ENCODE measurements at places on chromosomes 6 and 20.
A peak's percentile ranks its signal among the peaks of the same experiment; 100 is the strongest.

- DNase-seq: peak; percentile 45
Observed at GRCh38 chr20:62201173-62202082, 18.6 kb downstream of the MTG2 start.

- DNase-seq: peak; percentile 21
Observed at GRCh38 chr6:111265842-111266241, 178.5 kb downstream of the SLC16A10 start.

DNA sequence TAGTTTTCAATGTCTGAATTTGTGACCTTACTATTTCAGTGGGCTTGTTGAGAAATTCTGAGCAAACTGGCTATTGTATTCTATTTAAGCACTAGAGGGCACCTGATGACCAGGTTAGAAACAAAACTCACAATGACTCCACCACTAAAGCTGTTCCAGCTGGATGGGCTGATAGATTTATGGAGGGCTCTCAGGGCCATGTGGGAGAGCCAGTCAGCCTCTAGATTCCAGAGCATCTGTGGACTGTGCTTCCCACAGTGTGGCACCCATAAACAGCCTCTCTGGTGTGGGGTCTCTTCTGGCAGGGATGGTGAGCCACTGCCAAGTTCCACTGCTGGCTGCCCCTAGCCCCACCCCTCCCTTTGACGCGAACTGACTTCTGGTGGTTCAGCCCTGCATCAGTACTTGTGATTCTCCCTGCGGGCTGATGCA, 29.2 kb downstream of the C6orf58 start:
- DNase-seq: peak; percentile 44

GRCh38 chr6:37218061-37218460, 39.5 kb upstream of the TBC1D22B start:
- no peak for DNase-seq

DNA sequence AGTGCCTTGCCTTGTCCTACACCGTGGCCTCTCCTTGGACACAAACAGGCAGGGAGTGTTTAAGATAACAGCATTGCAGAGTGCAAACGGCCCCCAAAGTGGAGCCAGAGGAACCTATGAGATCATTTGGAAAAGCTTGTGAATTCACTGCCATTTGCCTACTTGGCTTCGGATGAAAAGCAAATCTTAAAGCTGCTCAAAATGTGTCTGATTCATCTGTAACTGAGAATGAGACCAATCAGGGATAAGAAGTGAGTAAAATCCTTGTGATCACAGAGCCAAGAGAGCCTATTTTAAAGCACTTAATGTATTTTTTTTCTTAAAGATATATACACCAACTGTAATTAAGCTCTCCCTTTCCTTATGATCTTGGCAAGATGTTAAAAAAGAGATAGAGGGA, 65.7 kb upstream of the BACH2 start:
- no peak for DNase-seq

- no peak for DNase-seq
Observed at GRCh38 chr6:159713984-159714383, 13.3 kb upstream of the WTAP start.

DNA sequence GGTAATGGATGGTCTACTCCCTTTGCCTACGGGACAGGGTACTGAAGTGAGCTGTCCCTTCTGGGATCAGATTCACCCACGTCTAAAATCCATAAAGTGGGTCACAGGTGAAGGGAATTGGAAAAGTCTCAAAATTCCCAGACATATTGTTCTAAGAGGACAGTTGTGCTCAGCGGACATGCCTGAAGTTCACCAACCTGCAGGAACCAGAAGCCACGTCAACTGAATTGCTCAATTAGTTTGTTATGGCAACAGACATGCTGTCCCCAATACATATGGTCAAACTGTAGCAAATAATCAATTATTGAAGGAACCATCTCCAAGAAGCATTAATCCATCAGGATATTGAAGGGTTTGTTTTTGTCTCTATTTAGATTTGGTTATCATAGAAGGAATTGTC, 190.2 kb downstream of the FRK start:
- no peak for DNase-seq

DNA sequence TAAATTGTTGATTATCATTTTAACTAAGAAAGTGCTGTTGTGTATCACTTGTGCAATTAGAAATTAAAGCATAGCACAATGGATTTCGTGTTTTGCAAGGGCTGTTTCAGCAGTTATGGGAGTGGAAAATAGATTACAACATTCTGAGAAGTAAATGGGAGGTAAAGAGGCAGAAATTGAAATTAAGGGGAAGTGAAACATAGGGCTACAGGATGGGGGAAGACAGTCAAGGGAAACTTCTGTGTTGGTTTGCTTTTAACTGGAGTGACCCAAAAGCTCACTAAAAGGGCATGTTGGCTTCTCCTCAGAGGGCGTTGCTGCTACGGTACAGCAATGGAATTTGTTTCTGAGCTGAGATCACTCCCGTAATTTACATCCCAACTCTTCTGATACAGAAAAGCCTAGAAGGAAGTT, 147.5 kb downstream of the BCAS1 start:
- no peak for DNase-seq

- DNase-seq: no peak
Observed at GRCh38 chr6:116012471-116012949, 48.2 kb downstream of the FRK start.

DNA sequence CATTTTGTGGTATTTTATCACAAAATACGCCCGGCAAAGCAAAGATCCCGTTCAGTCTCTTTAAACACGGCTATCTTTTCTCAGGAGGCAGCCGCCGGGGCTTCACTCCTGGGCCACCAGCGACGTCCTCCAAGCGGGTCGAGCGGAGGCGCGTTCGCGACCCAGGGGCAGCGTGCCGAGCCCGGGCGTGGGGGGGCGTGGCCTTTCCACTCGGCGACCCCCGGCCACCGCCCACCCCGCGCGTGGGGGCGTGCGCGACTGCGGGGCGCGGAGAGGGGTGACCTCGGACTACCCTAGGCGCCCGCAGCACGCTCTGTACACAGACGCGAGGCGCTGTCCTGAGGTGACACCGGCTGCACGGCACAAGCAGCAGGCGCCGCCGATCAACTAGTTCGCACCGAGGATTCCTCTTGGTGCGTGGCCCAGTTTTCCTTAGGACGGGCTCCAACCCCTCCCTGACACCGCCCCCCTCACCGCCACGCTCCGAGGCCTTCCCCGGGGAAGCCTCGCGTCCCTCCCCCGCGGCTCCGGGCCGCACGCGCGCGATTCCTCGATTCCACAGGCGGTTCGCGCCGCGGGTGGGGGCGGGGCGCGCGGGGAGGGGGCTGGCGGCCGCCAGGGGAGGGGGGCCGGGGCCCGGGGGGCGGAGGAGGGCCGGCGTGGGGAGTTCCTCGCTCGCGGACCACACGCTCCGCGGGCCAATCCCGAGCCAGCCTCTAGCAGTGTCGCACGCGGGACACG, 1.1 kb upstream of the JARID2 start:
- peak; percentile 73 for DNase-seq

GRCh38 chr6:16825784-16826183, 64.5 kb upstream of the ATXN1 start:
- no peak for DNase-seq

DNA sequence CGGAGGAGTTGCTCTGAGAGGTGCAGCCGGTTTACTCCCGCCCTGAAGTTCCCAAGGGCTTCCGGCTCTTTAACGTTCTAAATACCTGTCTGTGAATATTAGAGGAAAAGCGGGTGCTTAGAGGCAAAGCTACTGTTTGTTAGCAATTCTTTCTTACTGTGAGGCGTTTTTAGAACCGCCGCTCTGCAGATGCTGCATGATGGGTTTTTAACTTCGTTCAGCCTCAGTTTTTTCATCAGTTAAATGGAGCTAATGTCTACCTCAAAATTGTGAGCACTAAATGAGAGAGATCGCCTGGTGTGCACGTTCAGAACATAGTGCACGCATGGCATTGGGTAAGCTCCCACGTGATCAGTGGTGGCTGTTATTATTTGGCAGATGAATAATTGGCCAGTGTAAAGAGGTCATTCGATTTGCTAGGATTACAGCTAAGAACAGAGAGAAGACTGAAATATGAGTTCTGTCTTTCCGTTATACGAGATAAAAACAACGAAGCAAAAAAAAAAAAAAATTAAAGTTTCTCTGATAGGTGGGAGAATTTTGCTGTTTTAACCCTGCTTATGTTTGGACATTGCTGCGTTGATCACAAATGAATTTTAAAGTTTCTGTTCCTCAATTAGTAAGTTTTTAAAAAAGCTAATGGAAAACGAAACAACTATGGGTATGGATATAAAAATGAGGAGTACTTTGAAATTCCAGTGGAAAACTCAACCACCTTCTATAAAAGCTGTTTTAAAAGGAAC, 660 bp upstream of the TFB1M start:
- peak; percentile 78 for DNase-seq

DNA sequence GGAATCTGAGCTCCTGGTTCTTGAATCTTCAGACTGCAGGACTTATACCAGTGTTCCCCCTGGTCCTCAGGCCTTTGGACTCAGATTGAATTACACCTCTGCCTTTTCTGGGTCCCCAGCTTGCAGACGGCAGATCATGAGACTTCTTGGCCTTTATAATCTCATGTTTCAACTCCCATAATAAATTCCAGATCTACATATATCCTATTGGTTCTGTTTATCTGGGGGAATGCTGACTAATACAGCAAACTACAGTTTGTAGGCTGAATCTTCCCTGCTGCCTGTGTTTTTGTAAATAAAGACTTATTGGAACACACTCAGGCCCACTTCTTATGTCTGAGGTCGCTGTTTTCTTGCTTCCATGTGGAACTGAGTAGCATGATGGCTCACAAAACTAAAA, 184.7 kb downstream of the HDGFL1 start:
- no peak for DNase-seq

GRCh38 chr20:46709055-46709458, 392 bp upstream of the SLC2A10 start:
- no peak for DNase-seq

DNA sequence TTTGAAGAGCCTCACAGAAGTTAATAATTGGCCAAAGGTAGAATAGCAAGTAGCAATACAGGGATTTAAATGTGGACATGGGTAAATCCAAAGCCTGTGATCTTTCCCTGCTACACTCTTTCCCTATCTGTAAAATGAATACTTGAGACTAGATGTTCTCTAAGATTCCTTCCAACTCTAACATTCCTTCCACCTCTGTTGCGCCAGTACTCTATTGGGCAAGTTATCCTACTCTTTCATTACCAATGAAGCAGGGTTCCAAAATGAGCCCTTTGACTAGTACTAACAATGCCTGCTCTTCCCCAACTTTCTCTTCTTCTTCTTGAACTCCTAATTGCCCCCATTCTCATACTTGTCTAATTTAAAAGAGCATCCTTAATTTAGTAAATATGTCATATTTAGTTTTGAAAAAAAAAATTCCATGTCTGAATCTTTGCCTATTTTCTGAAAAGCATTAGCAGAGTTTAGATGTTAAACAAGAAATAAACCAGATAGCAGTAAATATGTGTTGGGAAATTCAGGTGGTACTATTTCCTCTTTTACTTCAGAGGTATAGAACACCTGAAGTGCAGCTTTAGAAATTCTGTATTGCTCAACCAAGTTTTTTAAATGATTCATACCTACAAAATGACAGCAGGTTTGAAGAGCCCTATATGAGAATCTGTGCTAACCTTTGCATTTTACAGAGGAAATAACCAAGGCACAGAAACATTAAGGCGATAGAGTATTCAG, 35.1 kb upstream of the RSPO3 start:
- DNase-seq: no peak

DNA sequence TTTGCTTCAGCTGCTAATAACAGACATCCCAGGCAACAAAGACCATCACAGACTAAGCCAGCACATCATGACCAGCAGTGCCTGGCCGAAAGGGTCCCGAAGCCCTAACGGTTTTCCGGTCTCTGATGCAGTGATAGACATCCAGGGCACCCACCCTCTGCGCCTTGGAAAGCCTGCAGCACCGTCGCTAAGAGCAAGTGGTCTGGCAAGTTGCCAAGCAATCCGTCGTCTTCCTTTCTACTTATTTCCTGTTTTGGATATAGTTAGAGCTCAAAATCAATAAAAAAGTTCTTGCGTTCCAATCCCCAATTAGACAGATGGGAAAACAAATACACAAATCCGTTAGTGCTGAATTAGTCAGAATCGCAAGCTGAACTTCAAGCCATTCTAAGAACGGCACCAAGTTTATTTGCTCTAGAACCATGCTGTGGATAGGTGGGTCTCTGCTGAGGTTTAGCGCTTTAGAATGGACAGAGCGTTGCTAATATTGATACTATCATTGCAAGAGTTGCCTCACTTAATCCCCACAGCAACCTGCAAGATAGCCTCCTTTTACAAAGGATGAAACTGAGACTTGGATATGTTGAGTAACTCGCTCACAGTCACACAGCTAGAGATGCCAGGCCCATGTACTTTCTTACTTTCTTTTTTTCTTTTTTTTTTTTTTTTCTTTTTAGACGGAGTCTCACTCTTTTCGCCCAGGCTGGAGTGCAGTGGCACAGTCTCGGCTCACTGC, 163.3 kb upstream of the SNX9 start:
- DNase-seq: peak; percentile 41

- DNase-seq: no peak
Observed at GRCh38 chr20:58142843-58143185, 85.6 kb downstream of the ANKRD60 start.

- no peak for DNase-seq
Observed at GRCh38 chr6:40816601-40817000, 222.4 kb downstream of the UNC5CL start.

- no peak for DNase-seq
Observed at GRCh38 chr6:938271-938905, 245.4 kb upstream of the EXOC2 start.

GRCh38 chr6:73169633-73170032, 55.7 kb downstream of the KHDC1L start:
- DNase-seq: no peak

DNA sequence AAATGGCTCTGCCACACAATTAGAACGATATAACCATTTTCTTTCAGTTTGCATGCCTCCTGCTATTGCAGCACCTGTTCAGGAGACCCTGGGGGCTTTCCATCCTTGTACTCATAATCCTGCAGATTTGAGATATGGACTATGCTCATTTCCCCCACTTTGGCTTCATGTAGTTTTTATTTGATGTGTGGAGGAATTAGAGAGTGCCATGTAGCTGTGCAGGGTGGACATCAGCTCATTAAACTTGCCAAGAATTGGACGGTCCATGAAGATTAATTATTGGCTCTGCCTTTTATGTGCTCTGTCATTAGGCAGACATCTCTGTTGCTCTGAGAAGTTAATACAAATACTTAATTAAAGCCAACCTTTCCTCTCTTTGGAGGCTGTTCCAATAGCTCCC, 66.2 kb upstream of the CD83 start:
- no peak for DNase-seq

DNA sequence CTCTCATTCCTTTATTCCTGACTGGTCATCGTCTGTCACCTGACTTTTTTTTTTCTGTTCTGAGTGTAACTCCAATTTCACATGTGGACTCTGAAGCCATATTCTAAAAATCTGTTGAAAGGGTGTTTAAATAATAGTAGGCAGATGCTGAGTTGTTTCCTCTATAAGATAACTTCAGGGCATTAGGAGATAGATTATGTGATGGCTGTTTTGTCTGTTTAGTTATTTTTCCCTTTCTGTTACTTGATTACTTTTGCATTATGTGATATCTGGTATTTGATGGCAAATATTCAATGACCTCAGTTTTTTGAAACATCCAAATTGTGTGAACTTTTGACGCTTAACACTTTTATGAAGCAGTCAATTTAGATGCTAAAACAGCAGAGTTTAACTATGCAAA, 486.0 kb downstream of the BCKDHB start:
- DNase-seq: no peak
